ENCODE measurements at places on chromosomes 4 and X.
A peak's percentile ranks its signal among the peaks of the same experiment; 100 is the strongest.

GRCh38 chr4:575281-576141 lies 584 bp downstream of the TMEM271 start:
- no peak for DNase-seq

DNA sequence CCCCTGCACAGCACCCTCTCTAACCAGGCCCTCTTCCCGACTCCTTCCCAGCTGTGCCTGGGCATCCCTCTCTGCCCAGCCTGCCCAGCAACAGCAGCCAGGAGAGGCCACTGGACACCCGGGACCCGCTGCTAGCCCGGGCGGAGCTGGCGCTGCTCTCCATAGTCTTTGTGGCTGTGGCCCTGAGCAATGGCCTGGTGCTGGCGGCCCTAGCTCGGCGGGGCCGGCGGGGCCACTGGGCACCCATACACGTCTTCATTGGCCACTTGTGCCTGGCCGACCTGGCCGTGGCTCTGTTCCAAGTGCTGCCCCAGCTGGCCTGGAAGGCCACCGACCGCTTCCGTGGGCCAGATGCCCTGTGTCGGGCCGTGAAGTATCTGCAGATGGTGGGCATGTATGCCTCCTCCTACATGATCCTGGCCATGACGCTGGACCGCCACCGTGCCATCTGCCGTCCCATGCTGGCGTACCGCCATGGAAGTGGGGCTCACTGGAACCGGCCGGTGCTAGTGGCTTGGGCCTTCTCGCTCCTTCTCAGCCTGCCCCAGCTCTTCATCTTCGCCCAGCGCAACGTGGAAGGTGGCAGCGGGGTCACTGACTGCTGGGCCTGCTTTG lies 1.1 kb downstream of the AVPR2 start:
- DNase-seq = no peak

- DNase-seq = no peak
Measured at GRCh38 chr4:91746551-91746950, 557.2 kb upstream of the GRID2 start.

GRCh38 chr4:3773552-3774001 lies 7.4 kb downstream of the ADRA2C start:
- DNase-seq = no peak

GRCh38 chr4:129783596-129783995 lies 687.6 kb downstream of the C4orf33 start:
- no peak for DNase-seq

- no peak for DNase-seq
Measured at GRCh38 chr4:96654045-96654444, 814.2 kb downstream of the PDHA2 start.

DNA sequence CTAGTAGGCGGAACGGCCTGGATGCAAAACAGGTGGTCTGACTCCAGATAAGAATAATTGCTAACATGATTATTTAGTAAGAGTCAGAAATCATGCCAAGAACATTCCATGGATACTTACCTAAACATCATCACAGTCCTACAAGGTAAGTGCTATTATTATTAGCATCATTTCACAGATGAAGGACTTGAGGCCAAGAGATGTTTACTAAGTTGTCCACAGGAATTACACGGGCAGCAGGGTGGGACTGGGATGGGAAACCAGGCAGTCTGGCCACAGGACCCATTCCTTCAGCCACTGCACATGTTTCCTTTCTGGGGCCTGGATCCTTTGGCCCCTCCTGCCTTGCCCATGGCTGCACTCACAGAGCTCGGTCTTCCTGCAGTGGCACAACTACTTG lies 48.3 kb downstream of the ANAPC4 start:
- DNase-seq = no peak

- peak; percentile 61 for DNase-seq
Measured at GRCh38 chrX:19840899-19841648, 46.3 kb downstream of the SH3KBP1 start.

DNA sequence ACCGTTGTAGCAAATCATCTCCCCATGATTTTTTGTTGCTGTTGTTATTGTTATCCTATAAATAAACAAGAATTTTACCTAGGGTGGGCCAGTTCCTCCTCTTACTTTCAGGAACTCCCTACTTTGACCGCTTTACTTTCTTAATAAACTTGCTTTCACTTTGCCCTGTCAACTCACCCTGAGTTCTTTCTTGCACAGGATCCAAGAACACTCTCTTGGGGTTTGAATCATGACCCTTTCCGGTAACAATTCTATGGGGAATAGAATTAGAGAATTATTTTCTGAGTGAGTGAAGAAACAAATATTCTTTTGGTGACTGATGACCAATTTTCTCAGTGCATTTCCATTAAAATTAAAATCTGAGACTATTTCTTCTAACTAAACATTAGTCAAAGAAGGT lies 584.0 kb upstream of the TENM3 start:
- no peak for DNase-seq

- DNase-seq = no peak
Measured at GRCh38 chrX:100609591-100609990, 24.9 kb downstream of the TNMD start.

DNA sequence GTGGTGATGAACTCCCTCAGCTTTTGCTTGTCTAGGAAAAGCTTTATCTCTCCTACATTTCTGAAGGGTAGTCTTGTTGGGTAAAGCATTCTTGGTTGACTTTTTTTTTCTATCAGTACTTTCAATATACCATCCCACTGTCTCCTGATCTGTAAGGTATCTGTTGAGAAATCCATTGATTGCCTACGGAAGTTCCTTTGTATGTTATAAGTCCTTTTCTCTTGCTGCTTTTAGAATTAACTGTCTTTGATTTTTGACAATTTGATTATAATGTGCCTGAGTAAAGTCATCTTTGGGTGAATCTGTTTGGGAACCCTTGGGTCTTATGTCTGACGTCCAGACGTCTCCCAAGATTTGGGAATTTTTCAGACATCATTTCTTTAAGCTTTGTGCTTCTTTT lies 30.8 kb downstream of the SCLT1 start:
- DNase-seq = no peak

DNA sequence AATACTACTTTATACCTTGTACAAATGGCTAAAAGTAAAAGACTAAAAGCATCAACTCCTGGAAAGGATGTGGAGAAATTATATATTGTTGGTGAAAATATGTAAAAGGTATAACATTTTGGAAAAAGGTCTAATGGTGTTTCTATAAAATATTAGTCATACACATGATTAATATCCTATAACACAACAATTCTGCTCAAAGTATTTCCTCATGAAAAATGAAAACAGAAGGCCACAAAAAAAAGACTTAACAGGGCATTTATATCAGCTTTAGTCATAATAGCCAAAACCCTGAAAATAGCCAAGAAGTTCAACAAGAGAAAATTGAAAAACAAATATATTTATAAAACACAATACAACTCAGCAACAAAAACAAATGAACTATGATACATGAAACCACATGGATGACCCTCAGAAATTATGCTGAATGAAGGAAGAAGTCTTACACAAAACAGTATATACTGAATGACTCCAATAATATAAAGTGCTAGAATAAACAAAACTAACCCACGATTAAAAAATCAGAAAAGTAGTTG lies 38.8 kb downstream of the TBCK start:
- no peak for DNase-seq

GRCh38 chr4:2407991-2408342 lies 10.5 kb downstream of the ZFYVE28 start:
- no peak for DNase-seq

DNA sequence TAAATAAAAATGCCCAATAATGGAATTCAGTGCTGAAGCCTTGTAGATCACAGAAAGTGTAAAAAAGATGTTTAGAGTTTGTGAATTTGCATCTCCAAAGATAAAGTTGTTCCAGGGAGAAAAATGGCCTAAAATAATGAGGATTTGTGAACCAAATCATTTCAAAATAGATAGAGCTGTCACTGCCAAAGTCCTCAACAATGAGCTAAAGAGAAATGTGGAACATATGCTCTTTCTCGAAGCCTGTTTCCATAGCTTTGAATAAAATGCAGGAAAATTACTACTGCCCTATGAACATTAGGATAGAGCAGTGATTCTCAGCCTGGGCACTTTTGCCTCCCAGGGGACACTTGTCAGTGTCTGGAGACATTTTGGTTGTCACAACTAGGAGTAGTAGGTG lies 3.4 kb upstream of the AP1S2 start:
- no peak for DNase-seq

DNA sequence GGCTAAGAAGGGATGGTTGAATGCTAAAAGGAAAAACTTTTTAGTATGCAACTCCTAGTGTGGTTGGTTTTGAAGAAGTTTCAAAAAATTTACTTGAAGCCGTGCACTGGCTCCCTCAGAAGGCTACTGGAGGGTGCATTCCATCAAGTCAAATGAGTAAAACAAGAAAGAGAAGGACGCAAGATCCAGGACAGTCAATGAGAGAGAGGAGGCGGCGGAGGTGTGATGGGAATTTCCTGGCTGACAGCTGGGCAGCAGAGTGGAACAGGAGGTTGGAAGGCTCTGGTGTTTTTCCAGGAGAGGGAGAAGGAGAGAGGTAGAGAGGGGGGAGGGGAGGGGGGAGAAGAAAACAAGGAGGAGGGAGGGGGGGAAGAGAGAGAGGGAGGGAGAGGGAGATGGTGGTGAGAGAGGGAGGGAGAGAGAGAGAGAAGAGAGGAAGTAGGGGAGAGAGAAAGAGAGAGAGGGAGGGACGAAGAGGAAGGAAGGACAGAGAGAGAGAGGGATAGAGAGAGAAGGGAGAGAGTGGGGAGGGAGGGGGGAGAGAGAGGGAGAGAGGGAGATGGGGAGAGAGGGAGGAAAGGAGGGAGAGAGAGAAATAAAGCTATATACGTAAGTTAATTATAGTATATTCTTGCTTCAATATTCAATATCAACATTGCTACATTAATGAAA lies 126.4 kb downstream of the SH3KBP1 start:
- DNase-seq = no peak

DNA sequence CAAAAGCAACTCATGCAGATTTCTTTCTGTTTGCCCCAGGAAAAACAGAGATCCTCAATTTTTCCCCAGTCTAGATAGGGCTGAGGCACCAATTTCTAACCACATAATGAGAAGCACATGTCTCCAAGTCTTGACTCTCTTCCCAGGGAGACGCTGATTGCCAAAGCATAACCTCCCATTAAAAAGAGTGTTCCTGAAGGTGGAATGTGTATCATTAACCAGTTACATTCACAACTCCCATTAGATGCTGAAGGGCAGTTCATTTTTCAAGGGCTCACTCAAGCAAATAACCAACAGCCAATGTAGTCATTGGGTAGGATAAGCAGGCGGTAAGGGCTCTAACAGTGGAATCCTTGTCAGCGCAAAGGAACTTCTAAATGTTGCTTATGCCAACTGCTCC lies 27.5 kb downstream of the TMEM47 start:
- DNase-seq = no peak

GRCh38 chrX:42131856-42132255 lies 208.5 kb upstream of the CASK start:
- no peak for DNase-seq

- DNase-seq = no peak
Measured at GRCh38 chr4:80268081-80268823, 1.8 kb downstream of the FGF5 start.

- no peak for DNase-seq
Measured at GRCh38 chr4:24477919-24478318, 106.4 kb downstream of the DHX15 start.

- DNase-seq = no peak
Measured at GRCh38 chr4:43754566-43754965, 694.0 kb downstream of the KCTD8 start.

DNA sequence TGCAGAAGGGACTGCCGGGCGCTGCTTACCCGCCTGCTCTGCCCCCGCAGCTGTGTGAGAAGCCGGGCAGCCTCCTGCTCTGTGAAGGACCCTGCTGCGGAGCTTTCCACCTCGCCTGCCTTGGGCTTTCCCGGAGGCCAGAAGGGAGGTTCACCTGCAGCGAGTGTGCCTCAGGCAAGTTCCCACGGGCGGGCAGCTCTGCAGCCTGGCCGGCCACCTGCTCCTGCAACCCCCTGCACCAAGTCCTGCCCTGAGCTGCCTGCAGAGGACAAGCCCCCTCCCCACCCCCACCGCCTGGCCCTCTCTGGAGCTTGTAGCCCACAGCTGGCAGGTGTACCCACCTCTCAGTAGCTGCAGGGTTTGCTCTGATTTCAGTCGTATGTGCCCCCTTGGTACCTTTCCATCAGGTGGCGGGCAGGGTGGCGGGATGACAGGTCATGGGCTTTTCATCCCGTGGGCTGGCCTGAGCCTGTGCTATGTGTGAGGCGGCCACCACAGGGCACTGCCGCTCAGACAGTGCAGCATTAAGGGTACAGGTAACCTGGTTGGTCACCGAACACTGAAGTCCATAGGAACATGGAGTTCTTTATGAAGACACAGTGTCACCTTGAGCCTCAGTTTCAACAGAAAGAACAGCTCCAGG lies 56.6 kb downstream of the NELFA start:
- no peak for DNase-seq

GRCh38 chrX:78387364-78387763 lies 60.0 kb upstream of the CYSLTR1 start:
- no peak for DNase-seq

DNA sequence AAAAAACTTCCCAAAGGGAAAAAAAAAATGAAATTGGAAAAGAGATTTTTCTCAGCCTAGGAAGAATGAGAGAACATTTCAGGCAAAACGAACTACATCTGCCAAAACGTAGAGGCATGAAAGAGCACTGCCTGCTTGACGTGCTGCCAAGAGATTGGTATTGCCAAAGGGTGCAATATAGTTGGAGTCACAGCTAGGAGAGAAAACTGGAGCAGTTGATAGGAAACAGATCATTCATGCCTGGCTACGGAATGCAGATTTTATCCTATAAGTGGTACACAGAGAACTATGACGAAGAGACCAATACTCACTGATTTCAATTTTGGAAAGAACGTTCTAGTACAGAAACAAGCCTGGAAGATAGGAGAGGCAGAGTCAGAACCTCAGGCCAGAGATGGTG lies 68.4 kb upstream of the IQCM start:
- DNase-seq = no peak

- no peak for DNase-seq
Measured at GRCh38 chr4:155748039-155748438, 10.8 kb upstream of the GUCY1B1 start.

- DNase-seq = no peak
Measured at GRCh38 chrX:67342138-67342537, 201.7 kb upstream of the AR start.

DNA sequence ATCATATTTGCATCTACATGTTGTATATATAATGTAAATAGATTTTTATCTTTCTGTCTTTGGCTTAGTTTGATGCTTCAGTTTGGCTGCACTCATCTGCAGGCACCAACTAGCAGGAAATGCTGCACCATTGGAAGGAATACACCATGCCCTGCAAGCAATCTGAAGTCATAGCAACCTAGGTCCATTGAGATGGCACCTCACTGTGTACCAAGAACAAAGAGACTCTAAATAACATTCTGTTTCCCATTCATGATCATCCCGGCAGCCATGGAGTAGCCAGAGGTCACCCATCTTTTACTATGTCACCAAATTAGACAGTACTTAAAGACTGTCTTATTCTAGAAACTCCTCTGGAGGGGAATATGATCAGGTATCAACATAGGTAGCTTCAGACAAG lies 40.8 kb upstream of the HS6ST2 start:
- no peak for DNase-seq

DNA sequence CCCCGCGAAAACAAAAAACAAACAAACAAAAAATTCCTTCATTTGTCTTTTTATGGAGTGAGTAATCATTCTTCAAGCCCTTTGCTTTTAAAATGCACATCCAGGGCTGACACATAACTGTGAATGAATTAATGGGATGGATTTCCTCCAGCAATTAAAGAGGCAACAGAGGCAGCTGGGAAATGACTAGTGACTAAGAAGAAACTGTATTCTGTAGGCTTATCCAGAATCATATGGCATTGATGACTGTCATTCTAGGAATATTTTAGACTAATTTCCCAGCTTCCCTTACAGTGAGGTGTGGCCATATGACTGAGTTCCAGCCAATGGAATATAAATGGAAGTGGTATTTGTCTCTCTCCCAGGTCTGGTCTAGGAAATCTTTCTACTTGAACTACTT lies 46.8 kb upstream of the PDE5A start:
- DNase-seq = no peak

All from stimulated activated effector memory CD8-positive, alpha-beta T cell treated with anti-CD3 and anti-CD28 coated beads, Interleukin-12 subunit alpha, Interleukin-12 subunit beta, amount 100 ng/mL, for 72 hours (primary cell).